ENCODE measurements at places on chromosomes 6 and 20.

DNA sequence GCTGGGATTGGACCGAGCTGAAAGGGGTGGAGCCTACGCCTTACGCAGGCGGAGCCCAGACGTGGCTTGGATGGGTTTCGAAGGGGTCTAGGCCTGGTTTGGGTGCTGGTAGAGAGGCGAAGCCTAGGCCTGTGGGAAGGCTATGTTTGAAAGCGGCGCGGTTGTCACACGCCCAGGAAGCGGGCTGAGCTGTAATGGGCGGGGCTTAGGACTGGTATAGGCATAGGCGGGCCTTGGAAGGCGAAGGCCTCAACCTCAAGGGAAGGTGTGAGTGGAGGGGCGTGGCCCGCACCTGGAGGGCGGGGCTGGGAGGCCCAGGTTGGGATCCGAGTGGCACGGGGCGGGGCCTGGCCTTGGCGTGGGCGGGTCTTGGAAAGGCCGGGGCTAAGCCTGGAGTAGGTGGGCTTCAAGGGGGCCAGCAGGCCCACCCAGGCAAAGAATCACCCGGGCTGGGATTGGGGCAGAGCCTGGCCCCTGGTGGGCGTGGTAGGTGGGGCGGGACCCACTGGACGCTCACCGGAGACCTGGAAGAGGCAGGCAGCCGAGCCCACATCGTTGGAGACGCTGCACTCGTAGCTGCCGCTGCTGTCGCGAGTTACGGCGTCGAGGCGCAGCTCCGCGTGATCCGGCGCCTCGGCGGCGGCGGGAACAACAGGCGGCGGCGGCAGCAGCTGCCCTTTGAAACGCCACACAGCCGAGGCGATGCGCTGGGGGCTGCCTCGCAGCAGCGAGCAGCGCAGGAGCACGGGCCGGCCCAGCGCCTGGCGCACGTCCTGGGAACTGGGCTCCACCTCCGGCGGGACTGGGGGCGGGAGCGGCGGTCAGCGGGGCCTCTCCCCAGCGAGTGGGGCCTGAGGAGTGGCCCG, 49.0 kb downstream of the MDGA1 start:
- no peak for DNase-seq

- DNase-seq: no peak
Observed at GRCh38 chr6:167122827-167123657, at the start of gene CCR6. Gene CCR6 (plus strand): TSS chr6:167123096. CDS start chr6:167136135, 13,039 bp downstream.

- DNase-seq: no peak
Observed at GRCh38 chr6:133243723-133244305, 2.7 kb downstream of the EYA4 start.

DNA sequence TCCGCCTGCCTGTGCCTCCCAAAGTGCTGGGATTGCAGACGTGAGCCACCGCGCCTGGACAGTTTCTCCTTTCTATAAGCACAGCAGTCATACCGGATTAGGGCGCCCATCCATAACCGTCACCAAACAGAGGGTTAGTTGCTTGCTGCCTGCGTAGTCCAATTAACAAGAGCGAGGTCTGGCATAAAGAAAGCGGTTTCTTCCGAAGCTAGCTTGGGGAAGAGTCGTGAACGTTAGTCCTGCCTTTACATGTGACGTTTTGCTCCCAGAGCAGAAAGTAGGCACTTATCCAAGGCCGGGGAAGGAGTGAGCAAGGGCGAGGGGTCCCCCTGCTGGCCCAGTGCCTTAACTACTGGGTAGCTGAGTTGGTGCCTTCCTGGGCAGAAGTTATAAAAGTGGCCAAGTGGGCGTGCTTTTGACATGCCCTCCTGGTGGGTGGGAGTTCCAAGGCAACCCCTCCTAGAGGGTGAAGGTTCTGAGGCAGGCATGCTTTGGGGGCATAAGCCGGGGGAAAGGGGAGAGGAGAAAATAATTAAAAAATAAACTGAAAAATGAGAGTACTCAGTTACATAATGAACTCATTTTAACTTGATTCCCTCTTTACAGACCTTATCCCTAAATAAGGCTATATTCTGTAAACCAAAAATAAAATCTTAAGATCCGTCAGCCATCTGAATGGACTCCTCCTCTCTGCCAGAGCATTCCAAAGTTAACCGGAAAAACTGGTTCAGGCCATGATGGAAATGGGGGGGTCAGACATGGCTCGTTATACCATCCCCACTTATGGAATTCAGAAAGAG, 88.0 kb downstream of the FAM217A start:
- DNase-seq: peak; percentile 55

DNA sequence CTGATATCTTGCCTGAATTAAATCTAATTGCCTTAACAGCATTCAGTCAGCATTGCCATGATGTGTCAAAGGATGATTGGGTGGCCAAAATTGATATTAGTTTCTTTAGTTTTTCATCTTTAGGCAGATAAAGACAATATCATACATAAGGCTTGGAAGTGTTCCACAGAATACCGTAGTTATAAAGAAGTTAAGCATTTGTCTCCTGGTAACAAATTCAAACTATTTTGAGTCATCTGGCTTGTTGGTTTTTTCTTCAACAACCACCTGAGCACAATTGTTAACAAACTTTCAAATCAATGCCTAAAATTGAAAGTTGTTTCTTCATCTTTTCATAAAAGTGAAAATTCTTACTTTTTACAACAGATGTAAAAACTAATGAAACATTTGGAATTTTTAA, 47.5 kb upstream of the ADGRF5 start:
- DNase-seq: no peak

DNA sequence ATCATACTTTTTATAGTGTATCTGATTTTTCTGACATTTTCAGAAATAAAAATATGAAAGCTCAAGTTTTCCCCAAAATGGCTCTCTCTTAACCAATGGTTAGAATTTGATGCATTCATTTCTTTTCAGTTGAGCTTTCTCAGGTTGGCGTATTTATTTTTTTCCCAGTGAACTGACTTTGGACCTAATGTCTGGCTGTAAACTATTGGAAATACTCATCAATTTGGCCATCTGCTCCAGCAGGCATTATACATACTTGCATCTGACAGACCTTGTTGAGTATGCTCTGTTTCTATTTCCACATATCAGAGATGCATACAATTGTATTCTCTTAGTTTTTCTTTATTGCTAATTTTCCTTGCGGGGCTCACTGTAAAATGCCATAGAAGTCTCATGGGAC, 1374.8 kb upstream of the MAP3K7 start:
- DNase-seq: no peak

- DNase-seq: no peak
Observed at GRCh38 chr20:59391975-59392374, 91.6 kb downstream of the EDN3 start.

GRCh38 chr6:154515826-154516225, 5.3 kb upstream of the CNKSR3 start:
- DNase-seq: no peak

- DNase-seq: no peak
Observed at GRCh38 chr6:31725502-31726350, 2.6 kb downstream of the MPIG6B start.

- no peak for DNase-seq
Observed at GRCh38 chr20:44287272-44288097, 23.5 kb downstream of the FITM2 start.

DNA sequence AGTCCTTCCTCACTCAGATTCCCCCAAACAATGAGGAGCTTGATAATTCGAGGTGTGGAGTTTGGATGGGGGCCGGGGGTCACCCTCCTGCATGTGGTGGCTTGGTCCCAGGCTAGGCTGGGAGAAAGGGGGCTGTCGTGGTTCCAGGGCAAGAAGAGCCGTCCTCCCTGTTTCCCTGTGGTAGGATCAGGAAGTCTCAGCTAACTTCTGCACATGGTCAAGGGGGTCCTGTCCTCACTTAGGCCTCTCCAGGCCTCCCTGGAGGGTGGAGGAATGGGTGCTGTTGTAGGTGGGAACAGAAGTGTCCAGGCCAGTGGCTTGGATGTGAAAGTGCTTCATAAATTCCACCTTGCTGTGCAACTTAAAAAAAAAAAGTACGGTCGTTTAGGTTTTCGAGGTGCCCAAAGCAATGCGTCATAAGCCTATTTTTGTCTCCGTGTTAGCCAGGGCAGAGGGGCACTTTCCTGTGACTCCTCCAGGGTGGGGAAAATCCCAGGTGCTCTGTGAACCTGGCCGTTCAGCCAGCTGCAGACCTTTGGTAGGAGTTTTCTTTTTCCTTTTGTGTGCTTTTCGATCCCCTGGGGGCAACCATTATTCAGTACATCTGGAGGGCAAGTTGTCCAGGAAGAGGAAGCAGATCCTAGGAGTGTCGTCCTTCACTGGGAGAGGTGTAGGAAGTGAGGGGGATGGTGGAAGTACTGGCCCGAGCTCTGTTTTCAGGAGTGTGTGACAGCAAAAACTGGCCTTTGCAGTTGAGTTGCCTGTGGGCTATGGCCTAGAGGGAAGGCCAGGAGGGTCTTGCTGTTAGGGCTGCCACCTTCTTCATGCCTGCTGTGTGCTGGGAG, 9.6 kb downstream of the IGF2R start:
- no peak for DNase-seq

DNA sequence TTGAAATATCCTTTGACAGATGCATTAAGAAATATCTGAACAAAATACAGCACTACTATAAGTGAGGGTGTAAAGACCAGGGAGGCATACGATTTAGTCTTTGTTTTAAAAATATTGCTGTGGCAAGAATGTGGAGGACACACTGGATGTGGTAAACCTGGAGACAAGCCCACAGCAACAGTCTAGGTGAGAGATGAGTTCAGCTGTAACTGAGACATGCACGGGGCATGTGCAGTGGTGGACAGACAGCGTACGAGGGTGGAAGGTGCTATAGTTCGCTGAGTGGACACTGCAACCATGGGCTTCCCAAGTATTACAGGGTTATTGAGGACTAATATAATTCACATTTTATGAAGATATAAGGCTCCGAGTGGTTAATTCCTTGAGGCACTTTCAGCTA, 1.8 kb downstream of the NANP start:
- DNase-seq: no peak

GRCh38 chr6:11795403-11795802, 16.8 kb upstream of the ADTRP start:
- DNase-seq: no peak

DNA sequence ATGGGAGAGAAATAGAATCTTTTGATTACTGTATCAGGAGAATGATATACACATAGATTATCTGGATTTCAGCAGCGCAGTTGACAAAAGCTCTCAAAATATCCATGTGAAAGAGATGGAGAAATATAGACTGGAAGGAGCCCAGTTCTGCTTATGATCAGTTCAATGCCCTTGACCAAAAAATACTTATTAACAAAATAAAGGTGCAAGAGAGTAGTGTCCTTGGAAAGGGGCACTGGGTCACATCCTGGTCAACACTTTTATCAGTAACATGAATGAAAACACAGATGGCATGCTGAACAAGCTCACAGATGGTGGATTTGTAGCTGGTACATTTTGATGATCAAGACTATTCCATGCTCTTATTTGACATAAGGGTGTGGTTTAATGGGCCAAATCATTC, 63.9 kb upstream of the PLEKHG1 start:
- no peak for DNase-seq

DNA sequence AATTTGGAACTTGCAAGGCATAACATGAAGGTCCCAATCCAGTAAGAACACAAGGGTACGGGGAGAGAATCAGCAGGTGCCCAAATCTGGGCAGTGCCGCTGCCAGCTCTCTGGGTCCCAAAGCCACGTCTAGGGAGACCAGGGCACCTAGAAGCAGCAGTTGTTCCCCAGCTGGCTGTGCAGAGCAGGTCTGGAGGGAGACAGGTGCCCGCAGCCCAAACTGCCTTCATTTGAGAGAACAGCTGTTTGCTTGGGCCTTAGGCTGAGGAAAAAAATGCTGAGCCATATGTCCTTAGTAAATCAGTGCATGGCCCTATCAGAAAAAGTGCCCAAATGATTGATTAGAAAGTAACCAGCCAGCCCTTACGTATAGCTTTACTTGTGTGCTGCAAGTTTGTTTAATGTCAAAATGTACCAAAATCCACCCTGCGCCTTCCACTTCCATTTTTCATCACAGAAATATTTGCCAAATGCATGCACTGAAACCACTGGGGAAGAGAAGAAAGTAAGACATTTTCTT, 9.1 kb upstream of the PRELID3B start:
- no peak for DNase-seq

DNA sequence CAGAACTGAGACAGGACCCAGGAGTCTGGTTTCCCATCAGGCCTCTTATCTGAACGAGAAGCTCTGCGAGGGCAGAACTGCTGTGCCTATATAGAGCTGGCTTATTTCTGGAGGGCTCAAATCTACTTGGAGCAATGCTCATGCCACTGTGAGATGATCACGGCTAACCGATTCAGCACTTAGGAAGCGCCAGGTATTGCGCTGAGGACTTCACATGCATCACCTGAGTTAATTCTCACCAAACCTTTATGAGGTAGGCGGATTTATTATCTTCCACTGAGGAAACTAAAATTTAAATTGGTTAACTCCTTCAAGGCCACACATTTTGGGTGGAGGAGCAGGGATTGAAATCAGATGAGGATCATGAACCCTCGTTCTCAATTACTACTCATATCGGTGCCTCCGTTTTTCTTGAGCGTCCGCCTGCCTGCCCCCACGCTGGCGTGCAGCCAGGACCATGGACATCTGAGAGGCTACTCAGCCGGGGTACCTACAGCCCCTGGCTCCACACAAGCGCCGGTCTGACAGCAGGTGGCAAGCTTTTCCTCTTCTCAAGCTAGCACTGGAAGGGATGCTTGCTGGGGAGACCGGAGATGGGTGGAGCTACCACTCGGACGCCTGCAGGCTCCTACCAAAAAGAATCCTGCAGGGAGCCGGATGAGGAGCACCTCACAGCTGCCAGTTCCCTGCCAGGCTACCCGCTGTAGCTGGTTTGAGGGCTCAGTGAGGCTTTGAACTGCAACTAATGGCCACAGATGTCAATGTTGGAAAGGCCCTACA, 1.0 kb upstream of the PCIF1 start:
- DNase-seq: no peak

DNA sequence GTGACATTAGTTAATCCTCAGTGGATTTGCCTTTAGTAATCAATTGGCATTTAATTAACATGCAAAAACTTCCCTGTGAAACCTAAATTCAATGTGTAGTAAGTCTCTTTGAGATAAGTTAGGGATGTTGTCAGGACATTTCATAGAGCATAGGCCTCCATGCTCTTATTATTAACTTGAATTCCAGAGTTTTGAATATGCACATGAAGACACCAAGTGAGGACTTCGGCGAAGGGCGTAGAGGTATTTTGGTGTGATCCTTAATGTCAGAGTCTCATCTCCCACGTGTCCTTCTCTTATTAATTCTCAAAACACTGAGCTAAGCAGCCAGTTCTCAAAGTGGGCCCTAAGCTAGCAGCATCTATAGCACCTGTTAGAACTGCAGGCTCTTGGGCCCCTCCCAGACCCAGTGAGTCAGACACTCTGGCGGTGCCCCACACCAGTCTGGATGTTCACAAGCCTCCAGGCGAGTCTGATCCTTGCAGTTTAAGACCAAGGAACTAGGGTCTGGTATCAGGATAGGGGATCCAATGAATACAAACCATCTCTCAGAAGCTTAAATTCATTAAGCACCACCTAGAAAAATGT, 292.1 kb downstream of the QKI start:
- no peak for DNase-seq
